Cardiac septum (tissue), 1 donor: ENCODE measurements at places on chromosomes 7 and 10. TPM values are rescaled to one million over a fixed set of nuclear protein-coding genes. Genes with fewer than 3 reads are reported as not detected.

The AKR1E2 gene
- total RNA-seq, result 7.6 TPM

The HSPA12A gene
- total RNA-seq, result 8.1 TPM

The H2BK1 gene
- total RNA-seq, result not detected

The NPTX2 gene
- 0.43 TPM for total RNA-seq

The METTL27 gene
- total RNA-seq, result 0.35 TPM

The RBP4 gene
- total RNA-seq, result 2.1 TPM

The PTCD1 gene
- total RNA-seq, result 3.4 TPM

The OPALIN gene
- not detected for total RNA-seq

The EPHB4 gene
- total RNA-seq, result 23.9 TPM

The PLEKHA1 gene
- 46.2 TPM for total RNA-seq

The C10orf67 gene
- total RNA-seq, result 0.35 TPM
